ENCODE measurements at places on chromosomes 2 and 18.

GRCh38 chr2:225319872-225320271 is 79.6 kb upstream of the NYAP2 start:
- DNase-seq, result no peak

DNA sequence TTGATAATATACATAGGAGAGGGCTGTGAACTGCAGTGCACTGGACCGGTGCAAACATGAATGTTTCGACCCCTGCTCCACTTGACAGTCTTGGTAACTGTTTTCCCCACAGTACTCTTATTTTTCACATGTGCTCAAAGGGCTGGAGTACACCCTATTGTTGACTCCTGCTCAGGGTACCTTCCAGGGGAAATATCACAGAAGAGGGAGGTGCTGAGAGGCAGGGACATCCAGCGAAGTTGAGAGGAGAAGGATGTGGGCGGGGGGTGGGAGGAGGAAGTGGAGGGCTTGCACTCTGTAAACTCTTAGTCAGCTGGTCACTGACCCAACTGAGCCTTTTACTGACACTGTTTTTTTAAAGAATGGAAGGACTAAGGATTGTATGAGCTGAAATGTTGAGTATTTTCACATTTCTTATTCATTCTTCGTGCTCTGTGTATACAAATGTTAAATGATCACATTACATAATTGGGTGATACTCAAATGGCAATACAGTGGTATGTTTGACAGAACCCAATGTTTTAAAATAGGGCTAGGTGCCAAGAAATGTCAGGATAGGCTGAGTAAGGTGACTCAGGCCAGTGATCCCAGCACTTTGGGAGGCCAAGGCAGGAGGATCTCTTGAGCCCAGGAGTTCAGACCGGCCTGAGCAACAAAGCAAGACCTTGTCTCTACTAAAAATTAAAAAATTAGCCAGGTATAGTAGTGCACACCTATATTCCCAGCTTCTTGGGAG is 10.0 kb downstream of the INPP4A start:
- DNase-seq, result peak; percentile 55

- DNase-seq, result no peak
Measured at GRCh38 chr2:60818272-60818671, 62.2 kb downstream of the PAPOLG start.

GRCh38 chr2:58702302-58702885 is 461.3 kb upstream of the FANCL start:
- DNase-seq, result peak; percentile 80

DNA sequence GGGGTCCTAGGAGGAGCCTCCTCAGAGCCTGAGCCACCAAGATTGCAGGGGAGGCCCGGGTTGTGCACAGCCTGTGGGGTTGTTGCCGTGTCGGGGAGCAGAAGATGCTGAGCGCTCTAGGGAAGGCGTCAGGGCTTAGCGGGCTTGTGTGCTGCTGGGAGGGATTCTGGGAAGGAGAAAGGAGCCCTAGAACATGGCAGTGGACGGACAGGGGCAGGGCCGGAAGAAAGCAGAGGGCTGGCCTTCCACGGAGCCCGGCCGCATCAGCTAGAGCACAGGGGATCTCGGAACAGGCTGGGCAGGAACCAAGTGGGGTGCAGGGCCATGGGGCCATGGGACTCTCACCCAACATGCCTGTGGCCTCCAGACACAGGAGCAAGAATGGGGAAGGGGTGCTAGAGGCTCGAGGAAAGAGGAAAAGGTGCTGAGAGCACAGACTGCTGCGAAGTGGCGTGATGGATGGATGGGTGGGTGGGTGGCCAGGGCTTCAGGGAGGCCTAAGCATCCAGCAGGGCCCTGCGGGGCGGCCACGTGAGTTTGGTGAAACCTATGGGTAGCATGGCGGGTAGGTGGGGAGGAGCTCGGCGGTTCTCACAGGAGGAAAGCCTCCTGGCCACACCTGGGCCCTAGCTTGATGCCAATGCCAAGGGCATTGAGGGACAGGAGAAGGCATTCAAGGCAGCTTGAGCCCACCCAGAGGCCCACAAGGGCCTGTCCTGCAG is 35.8 kb downstream of the MTERF4 start:
- no peak for DNase-seq

DNA sequence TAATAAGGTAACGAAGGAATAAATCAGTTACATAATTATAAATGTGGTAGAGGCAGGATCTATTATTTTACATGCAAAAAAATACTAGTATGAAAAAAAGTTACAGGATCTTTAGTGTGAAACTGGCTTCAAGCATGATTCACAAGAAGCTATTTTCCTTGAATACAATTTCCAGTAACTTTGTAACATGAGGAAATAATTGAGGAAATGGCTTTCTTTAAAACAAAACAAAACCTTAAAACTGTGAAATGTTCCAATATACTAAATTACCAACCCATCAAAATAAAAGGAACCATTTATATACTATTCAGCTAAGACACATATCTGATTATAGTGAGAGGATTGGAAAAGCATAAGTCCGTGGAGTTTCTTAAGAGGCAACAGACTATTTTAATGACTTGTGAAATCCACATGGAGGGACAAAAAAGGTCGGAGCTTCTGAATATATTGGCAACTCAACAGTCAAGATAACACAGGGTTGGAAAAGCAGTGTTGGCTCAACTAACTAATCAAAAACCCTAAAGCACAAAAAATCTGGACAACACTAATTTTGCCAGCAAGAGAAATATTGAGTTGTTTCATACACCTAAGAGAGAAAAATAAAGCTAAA is 10.6 kb downstream of the IRS1 start:
- DNase-seq, result no peak

DNA sequence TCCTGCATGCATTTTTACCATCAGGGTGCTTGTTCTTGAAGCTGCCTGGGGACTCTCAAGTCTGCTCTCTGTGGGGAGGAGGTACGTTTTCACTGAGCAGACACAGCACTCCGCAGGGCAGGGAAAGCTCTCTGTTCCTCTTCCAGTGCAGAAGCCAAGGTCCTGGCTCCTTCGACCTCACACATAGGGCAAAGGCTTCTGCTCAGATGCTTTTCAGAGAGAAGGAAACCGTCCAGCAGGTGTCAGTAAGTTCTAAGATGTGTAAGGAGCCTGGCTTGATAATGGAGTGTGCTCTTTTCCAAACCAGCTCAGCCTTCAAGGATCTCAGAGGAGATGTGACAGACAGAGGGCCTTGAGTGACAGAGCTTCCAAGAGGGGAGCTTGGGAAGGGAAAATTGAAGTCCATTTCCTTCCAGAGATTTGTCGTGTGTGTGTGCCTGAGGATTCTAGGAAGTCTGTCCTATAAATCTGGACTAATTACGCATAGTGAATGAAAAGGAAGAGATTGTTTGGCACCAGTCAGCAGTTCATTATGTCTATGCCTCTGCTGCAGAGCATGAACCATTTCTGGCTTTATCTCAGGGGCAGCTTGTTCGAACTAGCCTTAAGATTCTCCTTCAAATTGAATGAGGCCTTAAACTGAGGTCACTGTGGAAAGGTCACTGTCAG is 67.3 kb upstream of the UPP2 start:
- peak; percentile 78 for DNase-seq

DNA sequence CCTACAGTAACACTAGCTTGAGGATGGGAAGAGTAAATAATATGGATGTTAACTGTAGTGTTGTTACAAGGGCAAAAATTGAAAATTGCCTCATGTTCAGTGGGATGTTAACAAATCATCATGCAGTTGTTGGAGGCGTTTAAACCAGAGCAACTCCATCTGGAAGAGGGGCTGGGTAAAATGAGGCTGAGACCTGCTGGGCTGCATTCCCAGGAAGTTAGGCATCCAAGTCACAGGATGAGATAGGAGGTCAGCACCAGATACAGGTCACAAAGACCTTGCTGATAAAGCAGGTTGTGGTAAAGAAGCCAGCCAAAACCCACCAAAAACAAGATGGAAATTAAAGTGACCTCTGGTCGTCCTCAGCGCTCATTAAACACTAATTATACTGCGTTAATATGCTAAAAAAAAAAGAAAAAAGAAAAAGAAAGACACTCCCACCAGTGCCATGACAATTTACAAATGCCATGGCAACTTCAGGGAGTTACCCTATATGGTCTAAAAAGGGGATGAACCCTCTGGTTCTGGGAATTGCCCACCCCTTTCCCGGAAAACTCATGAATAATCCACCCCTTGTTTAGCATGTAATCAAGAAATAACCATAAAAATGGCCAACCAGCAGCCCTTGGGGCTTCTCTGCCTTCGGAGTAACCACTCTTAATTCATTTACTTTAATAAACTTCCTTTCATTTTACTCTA is 101.4 kb downstream of the MYO5B start:
- no peak for DNase-seq

DNA sequence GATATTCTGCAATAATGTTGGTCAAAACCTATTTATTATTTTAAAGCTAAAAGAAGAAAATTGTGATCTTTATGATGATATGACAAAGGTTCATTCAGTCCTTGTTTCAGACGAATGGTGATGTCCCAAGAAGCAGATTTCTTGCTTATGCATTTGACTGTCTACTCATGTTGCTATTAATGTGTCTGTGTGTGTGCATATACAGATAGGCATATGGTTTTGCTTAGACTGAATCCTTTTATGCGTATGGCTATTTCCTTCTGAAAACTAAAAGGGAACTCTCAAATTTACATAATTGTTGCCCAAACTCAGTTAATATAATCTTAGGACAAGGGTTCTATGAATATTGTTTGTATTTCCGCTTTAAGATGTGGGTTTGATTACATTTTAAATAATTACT is 632.3 kb upstream of the SETBP1 start:
- no peak for DNase-seq

GRCh38 chr2:61597300-61598289 is 59.4 kb upstream of the XPO1 start:
- no peak for DNase-seq

DNA sequence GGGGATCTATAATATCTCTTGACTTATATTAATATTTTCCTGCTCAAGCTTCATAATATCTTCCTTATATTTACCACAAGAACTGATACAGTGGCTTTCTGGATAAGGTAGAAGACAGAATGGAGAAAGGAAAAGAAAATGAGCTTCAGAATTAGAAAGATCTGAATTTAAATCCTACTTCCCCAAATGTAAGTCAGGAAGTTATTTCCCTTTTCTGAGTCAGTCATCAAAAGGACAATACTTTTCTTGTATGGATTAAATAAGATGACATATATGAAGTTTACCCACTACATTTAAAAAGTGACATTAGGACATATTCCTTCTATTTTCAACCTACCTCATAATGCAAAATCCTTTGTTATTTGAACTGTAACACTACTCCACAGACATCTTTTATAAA is 19.0 kb downstream of the KRCC1 start:
- no peak for DNase-seq

GRCh38 chr2:235483313-235483712 is 10.5 kb upstream of the AGAP1 start:
- DNase-seq, result no peak

- DNase-seq, result no peak
Measured at GRCh38 chr2:23464905-23465537, 80.0 kb downstream of the KLHL29 start.

- DNase-seq, result no peak
Measured at GRCh38 chr2:40489678-40489960, 37.7 kb upstream of the SLC8A1 start.

DNA sequence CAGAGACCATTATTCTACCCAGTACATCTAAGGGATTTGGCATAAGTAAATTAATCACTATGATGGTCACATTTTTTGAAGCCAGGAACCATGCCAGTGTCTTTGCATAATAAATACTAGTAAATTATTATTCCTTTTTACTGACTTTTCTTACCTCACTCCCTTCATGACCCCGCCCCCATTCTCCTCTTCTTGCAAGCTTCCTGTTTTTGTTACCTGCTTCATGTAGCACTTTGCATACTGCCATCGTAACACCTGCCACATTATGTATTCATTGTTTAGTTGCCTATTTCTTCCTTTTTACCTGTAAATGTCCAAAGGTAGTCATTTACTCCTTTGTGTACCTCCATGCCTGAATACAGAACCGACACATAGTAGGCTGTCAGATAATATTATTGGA is 309.5 kb downstream of the KIAA1328 start:
- DNase-seq, result no peak

- DNase-seq, result no peak
Measured at GRCh38 chr18:48961547-48961946, 10.8 kb upstream of the SMAD7 start.

DNA sequence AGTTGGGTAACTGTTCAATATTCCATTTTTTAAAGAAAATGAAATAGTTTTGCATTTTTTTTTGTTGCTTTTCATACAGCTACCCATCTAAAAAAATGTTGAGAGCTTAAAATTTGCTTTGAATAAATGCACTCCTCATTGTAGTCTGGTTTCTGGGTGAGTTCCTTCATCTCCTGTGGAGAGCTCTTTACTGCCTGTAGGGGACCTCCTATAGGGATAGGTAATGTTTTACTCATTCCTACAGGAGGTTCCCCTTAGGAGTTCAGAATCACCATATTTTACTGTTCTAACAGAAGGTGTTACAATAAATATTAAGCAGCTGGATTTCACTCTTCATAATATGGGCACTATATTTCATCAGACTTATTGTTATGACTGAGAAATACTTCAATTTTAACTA is 947.3 kb upstream of the CRIM1 start:
- DNase-seq, result no peak

- DNase-seq, result no peak
Measured at GRCh38 chr2:20381457-20381856, 30.8 kb upstream of the PUM2 start.

GRCh38 chr18:77379976-77380509 is 130.4 kb downstream of the GALR1 start:
- no peak for DNase-seq

DNA sequence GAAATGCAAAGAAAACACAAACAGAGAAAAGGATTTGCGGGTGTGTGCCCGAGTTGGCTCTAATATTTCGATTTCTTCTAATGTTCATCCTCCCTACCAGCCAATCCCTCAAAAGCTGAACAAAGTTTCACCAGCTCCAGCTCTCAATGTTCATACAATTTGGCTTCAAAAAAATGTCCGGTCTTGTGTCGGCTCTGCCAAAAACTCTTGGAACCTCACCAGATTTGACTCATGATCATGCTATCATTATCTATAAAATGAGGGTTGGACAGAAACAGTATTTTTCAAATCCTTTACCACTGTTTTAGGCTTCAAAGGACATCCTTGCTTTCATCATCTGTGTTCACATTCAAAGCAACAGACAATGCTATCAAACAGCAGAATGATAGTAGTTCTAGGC is 88.2 kb downstream of the CRACDL start:
- DNase-seq, result no peak

DNA sequence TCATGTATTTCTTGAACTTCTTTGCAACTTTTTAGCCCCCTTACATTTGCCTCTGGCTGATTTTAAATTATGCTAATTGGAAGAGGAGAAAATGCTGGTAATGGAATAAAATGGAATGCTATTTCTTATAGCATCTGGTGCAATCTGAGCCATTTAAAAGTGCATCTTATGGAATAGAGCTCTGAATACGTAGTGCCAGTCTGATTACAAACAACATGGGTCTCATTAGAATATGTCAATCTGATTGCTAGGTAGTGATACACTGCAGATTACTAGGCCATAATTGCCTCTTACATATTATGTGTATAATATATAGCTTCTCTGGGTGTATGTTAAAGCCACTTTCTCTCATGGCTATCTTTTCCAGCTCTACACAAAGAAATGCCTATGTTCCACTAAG is 159.1 kb downstream of the EPHA4 start:
- no peak for DNase-seq
